ENCODE measurements at places on chromosomes 7 and 10. TPM values are rescaled to one million over a fixed set of nuclear protein-coding genes. Genes with fewer than 3 reads are reported as not detected.

DNA sequence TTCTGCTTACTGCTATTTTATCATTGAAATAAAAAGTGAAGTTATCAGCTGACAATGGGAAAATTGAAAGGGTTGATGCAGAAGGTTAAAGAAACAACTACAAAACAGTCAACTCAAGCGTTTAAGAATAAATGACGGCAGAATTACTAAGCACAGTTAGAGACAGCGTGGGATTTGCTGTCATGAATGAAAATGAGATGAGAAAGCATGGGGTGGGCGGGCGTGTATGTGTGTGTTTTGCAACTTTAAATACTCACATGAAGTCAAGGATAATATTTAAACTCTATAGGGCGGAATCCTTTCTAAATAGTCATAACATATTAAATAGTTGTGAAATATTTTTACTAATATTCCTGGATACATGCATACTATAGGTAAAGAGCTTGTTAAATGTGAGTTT lies 450.8 kb downstream of the ETV1 start:
- no peaks in the 10 kb centered on the region for H3K27me3 ChIP-seq
- H3K27ac ChIP-seq: no peak overlapping the region
- no peak for DNase-seq
- no peak overlapping the region for H3K4me3 ChIP-seq
- H3K4me1 ChIP-seq: no peaks in the 10 kb centered on the region

DNA sequence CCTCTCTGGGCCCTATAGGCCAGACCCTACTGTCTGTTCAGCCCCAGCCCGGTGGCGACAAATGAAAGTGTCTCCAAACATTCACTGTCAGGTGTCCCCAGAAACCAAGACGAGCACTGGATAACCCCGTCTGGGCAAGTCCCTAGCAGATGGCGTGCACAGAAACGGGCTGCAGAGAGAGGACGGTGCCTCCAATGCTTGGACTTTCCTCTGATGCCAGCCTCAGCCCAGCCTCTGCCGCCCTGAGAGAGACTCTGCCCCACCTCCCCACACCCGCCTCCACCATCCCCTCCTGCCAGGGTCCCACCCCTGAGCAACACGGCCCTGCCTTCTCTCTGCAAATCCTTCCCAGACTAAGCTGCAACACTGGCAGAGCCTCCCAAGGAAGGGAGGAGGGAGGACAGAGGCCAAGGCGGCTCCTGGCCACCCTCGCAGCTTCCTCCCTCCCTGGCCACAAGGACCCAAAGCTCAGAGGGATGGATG lies 7.4 kb upstream of the LFNG start:
- H3K36me3 ChIP-seq: no peaks in the 10 kb centered on the region
- peak overlapping the region; percentile 82 for H3K27ac ChIP-seq
- H3K4me3 ChIP-seq: peak overlapping the region; percentile 33
- H3K27me3 ChIP-seq: no peaks in the 10 kb centered on the region

DNA sequence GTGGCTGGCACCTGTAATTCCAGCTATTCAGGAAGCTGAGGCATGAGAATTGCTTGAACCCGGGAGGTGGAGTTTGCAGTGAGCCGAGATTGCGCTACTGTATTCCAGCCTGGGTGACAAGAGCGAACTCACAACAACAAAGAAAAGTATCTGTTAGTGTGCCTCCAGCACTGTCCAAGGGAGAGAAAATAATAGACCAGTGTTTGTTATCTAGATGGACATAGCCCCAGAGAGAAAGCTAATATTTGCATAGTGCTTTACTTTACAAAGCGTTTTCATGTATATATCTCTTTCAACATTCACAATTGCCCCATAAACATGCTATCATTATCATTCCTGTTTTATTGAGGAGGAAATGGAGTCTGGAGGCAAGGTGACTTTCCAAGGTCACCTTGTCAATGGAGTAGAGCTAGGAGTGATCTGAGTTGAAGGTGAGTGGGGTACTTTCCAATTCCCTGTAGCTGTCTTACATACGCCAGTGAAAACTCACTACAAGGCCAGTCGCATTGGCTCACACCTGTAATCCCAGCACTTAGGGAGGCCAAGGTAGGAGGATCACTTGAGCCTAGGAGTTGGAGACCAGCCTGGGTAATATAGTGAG lies 49.7 kb upstream of the KIF5B start:
- no peak overlapping the region for H3K4me3 ChIP-seq
- no peak for DNase-seq
- no peak overlapping the region for H3K27ac ChIP-seq
- peaks cover 3% of the 10 kb centered on the region for H3K4me1 ChIP-seq

- H3K27me3 ChIP-seq: no peaks in the 10 kb centered on the region
- no peak for DNase-seq
- H3K4me1 ChIP-seq: no peaks in the 10 kb centered on the region
- H3K4me3 ChIP-seq: no peak overlapping the region
- H3K36me3 ChIP-seq: no peaks in the 10 kb centered on the region
- H3K27ac ChIP-seq: no peak overlapping the region
These were observed 215.9 kb downstream of the PARD3 start for GRCh38 chr10:34599026-34599795.

GRCh38 chr10:64102916-64103315 lies 581.7 kb downstream of the REEP3 start:
- H3K27me3 ChIP-seq: no peaks in the 10 kb centered on the region
- no peaks in the 10 kb centered on the region for H3K36me3 ChIP-seq
- no peak overlapping the region for H3K4me3 ChIP-seq
- no peak for DNase-seq

DNA sequence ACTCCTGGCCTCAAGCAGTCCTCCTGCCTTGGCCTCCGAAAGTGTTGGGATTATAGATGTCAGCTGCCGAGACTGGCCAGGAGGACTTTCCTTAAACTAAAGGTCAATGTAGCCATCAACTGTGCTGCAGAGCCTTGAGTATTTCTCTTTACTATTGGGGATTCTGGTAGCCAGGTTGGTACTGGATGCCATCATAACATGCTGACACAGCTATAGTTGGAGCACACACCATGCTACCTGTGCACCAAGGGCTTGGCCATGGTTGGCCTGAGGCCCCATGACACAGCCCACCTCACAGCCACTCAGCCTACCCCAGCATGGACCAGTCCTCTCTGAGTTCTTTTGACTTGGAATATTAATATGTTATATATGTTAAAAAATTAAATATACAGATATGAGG lies 54.4 kb downstream of the HECTD2 start:
- H3K4me1 ChIP-seq: no peaks in the 10 kb centered on the region
- no peak overlapping the region for H3K4me3 ChIP-seq
- H3K27ac ChIP-seq: no peak overlapping the region
- H3K36me3 ChIP-seq: peaks cover 50% of the 10 kb centered on the region
- no peak for DNase-seq

DNA sequence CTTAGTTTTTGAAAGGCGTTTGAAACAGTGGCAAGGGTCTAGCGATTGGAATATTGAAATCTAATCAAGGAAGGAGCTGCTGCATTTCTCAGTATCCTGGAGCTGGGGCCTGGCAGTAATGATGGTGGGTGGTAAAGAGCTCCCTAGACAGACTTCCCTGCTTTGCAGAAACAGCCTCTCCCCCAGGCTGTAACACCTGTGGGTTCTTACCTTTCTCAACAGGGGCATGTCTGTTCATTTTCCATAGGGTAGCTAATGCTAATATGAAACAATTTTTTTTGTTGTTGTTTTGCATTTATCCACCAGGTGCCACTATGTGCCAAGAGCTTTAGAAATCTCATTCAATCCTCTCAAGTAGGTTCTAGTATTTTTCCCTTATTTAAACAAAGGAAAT lies 345.5 kb downstream of the REEP3 start:
- peaks cover 12% of the 10 kb centered on the region for H3K27me3 ChIP-seq
- H3K4me1 ChIP-seq: peaks cover 12% of the 10 kb centered on the region
- no peaks in the 10 kb centered on the region for H3K36me3 ChIP-seq
- H3K4me3 ChIP-seq: no peak overlapping the region
- H3K27ac ChIP-seq: no peak overlapping the region
- no peak for DNase-seq

GRCh38 chr7:148507787-148508186 lies 82.8 kb upstream of the C7orf33 start:
- no peak for DNase-seq
- no peaks in the 10 kb centered on the region for H3K4me1 ChIP-seq
- no peaks in the 10 kb centered on the region for H3K27me3 ChIP-seq
- H3K27ac ChIP-seq: no peak overlapping the region
- H3K4me3 ChIP-seq: no peak overlapping the region

DNA sequence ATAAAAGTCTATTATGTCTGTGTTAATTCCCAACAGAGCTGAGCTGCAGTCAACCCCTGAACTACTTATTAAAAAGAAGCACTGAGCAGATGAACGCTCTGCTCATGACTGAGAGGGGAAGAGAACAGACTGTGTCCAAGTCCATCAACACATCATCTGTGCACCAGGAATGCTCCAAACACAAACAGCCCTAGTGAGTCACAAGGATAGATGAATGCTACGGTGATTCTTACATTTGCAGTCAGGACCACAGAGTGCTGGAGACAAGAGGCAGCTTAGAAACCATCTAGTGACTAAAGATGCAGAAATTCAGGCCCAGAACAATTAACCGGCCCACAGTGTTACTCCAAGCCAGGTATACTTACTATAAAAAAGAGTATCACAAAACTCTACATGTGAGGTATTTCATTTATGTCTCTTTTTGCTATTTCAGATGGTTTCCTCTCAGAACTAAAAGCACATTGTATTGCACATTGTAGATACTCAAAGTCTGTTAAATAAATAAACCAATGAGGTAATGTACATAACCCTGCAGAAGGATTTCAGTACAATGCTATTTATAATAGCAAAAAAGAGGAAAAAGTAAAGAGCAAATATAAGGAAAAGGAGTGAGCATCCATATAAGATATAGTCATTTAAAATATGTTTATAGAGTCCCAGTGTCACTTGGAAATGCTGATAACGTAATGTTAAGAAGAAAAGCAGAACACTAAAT lies 159.2 kb downstream of the KCNMA1 start:
- no peaks in the 10 kb centered on the region for H3K36me3 ChIP-seq
- H3K27me3 ChIP-seq: no peaks in the 10 kb centered on the region
- no peak for DNase-seq
- H3K4me1 ChIP-seq: no peaks in the 10 kb centered on the region

GRCh38 chr7:99833289-99833877 lies 5.6 kb downstream of the CYP3A43 start:
- H3K27me3 ChIP-seq: no peaks in the 10 kb centered on the region
- no peaks in the 10 kb centered on the region for H3K36me3 ChIP-seq
- peaks cover 8% of the 10 kb centered on the region for H3K4me1 ChIP-seq
- no peak overlapping the region for H3K4me3 ChIP-seq
- no peak for DNase-seq

DNA sequence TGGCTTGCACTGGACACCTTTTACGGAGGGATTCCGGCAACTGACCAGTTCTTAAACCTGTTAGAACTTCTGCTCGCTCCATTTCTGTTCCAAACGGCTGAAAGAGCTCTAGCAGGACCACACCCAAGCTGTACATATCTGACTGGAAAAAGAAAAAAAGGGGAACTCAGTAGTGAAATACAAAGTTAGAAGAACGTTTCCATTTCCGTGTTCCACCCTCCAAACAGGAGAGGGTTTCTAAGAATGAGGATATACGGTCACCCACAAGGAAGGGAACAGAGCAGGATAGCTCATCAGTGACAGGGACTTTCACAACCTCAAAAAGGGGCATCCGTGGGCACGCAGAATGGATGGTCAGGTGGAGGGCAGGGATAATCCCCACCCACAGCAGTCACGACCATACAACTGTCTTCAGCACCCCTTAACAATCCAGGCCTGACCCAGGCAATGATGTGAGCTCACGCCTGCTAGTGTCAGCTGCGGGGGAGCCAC lies 4.3 kb upstream of the ANKRD61 start:
- H3K4me1 ChIP-seq: peaks cover 10% of the 10 kb centered on the region
- peaks cover 100% of the 10 kb centered on the region for H3K36me3 ChIP-seq
- no peak for DNase-seq
- peak overlapping the region; percentile 77 for H3K27ac ChIP-seq
- peak overlapping the region; percentile 43 for H3K4me3 ChIP-seq

DNA sequence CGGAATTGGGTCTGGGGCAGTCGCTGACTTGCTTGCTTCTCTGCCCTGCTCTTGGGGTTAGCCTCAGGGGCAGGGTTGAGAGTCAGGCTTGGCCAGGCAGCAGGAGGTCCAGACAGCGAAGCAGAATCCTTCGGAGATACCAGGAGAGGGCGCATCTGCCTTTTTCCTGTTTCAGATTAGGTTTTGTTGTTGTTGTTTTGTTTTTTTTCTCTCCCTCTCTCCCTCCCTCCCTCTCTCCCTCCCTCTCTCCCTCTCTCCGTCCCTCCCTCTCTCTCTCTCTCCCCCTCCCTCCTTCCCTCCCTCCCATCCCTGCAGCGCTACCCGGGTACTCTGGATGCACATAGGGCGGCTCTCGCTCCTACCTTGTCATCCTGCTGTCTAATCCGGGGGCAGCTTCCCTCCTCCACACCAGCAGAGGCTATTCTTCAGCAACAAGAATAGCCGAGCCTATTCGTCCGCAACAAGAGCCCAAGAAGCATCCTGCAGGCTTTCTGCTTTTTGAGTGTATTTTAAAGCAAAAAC lies 758 bp upstream of the OPTN start:
- no peak for DNase-seq
- no peaks in the 10 kb centered on the region for H3K27me3 ChIP-seq
- H3K36me3 ChIP-seq: no peaks in the 10 kb centered on the region
- peaks cover 22% of the 10 kb centered on the region for H3K4me1 ChIP-seq
- peak overlapping the region; percentile 89 for H3K4me3 ChIP-seq

DNA sequence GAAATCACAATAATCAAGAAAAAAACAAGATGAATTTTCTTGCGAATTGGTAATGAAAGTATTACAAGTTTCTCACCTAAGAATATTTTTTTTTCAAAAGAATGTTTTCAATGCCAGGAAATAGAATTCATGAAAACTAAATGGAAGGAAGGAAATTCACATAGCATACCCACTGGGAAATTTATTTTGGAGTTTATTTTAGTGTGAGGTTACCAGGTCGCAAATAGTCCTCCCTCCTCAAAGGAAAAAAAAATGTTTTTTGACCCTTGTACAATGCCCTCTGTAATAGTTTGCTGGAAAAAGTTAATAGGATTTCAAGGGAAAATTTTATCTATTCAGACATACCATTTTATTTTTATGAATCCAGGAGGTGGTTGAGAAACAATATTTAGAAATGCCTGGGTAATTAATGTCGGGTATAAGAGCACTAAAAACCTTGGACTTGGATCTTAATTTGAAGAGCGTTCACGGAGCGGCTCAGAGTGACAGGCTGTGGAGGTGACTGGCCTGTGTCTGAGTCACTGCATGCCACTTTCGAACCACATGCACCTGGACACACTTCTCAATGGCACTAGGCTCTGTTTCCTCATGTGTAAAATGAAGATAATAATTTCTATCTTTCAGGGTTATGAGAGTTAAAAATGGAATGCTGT lies 28.2 kb downstream of the CUBN start:
- H3K27me3 ChIP-seq: no peaks in the 10 kb centered on the region
- no peak overlapping the region for H3K4me3 ChIP-seq
- H3K27ac ChIP-seq: no peak overlapping the region
- DNase-seq: no peak
- H3K36me3 ChIP-seq: no peaks in the 10 kb centered on the region

- H3K36me3 ChIP-seq: no peaks in the 10 kb centered on the region
- H3K27ac ChIP-seq: no peak overlapping the region
- no peaks in the 10 kb centered on the region for H3K27me3 ChIP-seq
- H3K4me1 ChIP-seq: peaks cover 37% of the 10 kb centered on the region
- no peak for DNase-seq
These were observed 88.0 kb downstream of the CREM start for GRCh38 chr10:35214607-35215020.

SPDYE11 gene
- total RNA-seq: not detected

MLXIPL gene
- total RNA-seq: 10.7 TPM

AMPH gene
- total RNA-seq: 1.2 TPM

GNGT1 gene
- not detected for total RNA-seq

AZGP1 gene
- 31.8 TPM for total RNA-seq

FFAR4 gene
- 13.7 TPM for total RNA-seq
